ENCODE measurements at places on chromosomes 1 and 21. TPM values are rescaled to one million over a fixed set of nuclear protein-coding genes. Genes with fewer than 3 reads are reported as not detected.

DNA sequence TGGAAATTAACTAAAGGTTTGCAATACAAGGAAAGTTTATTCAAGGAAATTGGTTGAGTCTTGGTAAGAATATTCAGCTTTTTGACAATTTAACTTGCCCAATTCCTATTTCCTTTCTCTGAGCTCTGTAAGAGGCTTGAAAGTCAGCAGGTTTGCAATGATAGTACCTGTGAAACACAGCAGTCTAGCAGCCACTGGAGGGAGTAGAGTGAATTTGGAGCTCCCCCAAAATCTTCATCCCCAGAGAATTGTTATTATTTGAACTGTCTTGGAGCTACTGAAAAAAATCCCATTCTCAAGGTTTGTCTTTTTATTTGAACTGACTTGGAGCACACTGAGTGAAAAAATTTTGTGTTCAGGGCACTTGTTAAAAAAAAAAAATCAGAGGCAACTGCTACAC, 654.2 kb upstream of the PKN2 start:
- no peak for DNase-seq

GRCh38 chr1:222817529-222817928, 2.7 kb downstream of the DISP1 start:
- DNase-seq: no peak

DNA sequence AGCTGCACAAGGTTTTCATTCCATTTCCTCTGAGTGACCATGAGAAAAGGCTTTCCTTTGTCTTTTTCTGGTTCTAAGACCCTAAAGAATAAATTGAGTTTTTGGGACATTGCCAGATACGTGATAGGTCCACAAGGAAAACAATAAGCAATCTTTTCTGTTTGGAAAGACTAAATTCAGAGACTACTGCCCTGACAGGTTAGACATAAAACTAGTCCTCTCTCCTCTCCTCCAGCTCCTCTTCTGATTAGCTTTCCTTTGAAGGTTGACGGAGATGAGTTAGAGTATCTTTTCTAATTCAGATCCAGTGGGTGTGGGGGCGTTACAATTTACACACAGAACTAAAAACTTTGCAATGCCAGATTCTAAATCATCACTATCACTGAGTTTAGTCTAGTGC, 57.8 kb upstream of the C1orf53 start:
- DNase-seq: no peak

DNA sequence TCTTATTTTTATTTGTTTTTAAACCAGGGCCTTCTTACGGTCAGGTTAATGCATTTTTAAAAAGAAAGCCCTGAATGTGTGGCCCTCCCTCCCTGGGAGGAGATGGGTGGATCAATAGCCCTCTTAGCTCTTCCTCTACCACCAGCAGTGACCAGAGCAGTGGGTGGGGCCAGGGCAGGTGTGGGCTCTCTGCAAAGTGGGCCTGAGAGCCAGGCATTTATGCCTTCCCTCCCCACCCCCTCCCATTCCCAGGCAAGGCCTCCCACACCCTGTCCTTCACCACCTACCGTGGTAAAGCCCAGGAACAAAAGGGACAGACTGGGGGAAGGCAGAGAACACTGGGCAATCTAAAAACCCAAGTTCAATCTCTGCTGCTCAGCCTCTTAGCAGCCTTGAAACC, 63.9 kb downstream of the SSBP3 start:
- no peak for DNase-seq

The ATP1A4 gene
- polyA plus RNA-seq: 1.2 TPM

The RYR2 gene
- 1.4 TPM for polyA plus RNA-seq
